NAMALWA (cell line): ENCODE measurements at places on chromosomes 4 and X.
A peak's percentile ranks its signal among the peaks of the same experiment; 100 is the strongest.

GRCh38 chr4:156981262-156981769 lies 9.7 kb upstream of the PDGFC start:
- no peak for DNase-seq

DNA sequence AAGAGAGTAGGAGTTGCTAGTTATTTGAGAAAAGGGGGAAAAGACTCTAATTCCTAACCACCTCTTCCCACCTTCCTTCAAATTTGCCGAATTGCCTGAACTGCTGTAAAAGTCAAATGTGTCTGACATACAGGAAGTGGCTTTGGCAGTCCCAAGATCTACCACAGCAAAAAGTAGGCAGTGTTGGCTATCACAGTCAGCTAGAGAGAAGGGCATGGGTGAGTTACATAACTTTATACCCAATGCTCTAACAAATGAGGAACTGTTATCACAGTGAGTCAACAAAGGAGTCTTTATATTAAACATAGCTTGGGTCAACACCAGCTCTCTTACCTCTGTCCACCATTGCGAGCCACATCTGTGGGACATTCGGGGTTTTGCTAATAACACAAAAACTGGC lies 2.4 kb upstream of the MBNL3 start:
- peak; percentile 80 for DNase-seq

DNA sequence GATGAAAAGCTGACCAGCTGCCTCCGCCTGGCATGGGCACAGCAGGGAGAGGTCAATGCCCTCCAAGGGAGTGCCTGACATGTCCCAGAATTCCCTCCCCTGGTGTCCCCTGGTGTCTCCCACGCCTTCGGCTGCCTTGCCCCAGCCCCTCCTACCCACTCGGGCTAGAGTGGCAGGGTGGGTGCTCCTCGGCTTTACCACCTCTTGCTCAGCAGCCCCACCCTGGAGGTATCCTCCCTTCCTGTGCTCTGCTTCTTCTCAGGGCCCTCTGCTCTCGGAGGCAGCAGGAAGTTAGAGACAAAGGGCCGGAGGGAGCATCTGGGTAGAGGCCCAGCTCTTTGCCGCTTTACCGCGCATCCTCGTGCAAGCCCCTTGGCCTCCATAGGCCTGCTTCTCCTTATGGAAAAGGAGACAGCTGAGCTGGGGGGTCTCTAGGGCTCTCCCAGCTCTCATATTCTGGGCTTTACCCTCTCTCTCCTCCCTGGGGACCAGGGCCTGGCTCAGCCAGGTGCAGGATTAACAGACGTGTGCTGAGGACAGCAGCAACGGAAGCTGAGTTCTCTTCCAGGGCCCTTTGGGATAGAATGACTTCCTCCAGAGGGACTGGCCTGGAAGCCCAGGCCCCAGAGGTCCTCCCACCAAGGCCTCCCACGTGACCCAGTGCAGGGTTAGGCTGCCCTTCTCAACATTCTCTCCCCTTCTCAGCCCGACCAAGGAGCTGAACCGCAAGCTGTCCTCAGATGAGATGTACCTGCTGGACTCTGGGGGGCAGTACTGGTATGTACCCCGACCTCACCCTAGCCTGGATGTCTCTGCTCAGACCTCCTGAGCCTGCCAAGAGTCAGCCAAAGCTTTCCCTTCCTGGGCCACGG lies 17.2 kb downstream of the XPNPEP2 start:
- no peak for DNase-seq

- no peak for DNase-seq
These were observed 48.4 kb downstream of the UNC5C start for GRCh38 chr4:95500361-95500760.

GRCh38 chr4:69658133-69658532 lies 5.1 kb upstream of the UGT2A1 start:
- DNase-seq = no peak

GRCh38 chr4:140901736-140902336 lies 145.7 kb upstream of the TBC1D9 start:
- DNase-seq = no peak

DNA sequence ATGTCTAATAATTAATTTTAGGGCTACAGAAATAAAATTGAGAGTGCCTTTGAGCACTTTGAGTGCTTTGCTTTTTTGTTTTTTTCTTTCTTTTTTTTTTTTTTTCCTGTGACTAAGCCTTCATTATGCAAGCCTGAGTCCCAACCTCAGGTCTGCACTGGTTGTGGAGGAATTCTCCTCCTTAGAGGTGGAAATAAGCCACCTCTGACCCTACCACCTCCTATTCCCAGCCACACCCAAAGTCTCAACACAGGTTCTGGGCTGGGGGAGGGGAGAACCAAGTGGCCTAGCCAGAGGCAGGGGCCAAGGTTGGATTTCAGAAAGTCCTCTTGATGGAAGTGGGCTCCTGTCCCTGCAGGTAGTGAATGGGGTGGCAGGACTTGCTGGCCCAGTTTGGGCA lies 180.2 kb downstream of the ARAP2 start:
- no peak for DNase-seq

DNA sequence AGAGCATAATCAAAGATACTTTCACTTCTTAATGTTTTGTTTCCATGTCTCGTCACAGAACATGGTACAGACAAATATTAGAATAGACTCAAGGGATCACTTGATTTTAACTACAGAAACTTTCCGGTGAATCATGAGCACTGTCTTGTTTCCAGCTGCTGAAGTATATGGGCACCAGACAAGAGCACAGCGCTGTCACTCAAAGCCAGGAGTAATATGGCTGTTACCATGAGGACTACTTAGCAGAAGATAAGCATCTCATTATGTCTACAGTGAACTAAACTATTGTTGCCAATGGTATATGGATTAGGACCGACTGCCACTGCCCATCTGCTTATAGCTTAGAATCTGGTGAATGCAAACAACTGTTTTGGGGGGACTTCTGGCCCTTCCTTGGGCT lies 34.3 kb downstream of the MECP2 start:
- DNase-seq = no peak

DNA sequence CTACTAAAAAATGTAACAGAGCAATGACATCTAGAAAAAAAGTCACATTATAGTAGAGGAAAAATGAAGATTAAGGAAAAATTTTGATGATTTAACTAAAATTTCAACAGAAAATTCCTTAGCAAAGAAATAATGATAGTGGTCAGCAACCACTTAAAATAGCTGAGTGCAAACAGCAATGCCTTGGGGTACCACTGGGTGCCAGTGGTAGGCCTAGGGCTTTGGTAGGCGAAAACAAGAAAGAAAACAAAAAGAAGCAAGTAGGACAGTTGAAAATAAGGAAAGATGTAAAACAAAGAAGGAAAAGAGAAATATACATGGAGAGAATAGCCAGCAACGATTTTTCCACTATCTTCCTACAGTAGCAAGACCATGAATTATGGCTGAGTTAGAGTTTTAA lies 313.5 kb upstream of the IRS4 start:
- DNase-seq = no peak

- DNase-seq = no peak
These were observed 40.8 kb downstream of the CLNK start for GRCh38 chr4:10643600-10644425.

- DNase-seq = no peak
These were observed 34.3 kb upstream of the TMEM154 start for GRCh38 chr4:152713951-152714705.

- DNase-seq = no peak
These were observed 87.7 kb downstream of the COL25A1 start for GRCh38 chr4:109214622-109215301.

GRCh38 chr4:17024425-17024824 lies 126.0 kb upstream of the LDB2 start:
- DNase-seq = no peak

DNA sequence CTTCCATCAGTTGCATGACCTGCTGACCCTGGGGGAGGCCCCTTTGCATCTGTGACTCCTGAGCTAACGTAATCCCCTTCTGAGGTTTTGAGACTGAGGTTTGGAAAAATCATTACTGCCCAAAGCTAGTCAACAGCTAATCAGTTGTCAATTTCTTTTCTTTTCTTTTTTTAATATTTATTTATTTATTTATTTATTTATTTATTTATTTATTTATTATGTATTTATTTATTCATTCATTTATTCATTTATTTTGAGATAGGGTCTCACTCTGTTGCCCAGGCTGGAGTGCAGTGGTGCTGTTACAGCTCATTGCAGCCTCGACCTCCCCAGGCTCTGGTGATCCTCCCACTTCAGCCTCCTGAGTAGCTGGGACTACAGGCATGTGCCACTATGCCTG lies 25.1 kb upstream of the FHL1 start:
- DNase-seq = no peak

GRCh38 chrX:42946544-42947194 lies 168.7 kb upstream of the PPP1R2C start:
- DNase-seq = no peak

- DNase-seq = no peak
These were observed 488.3 kb downstream of the CFAP47 start for GRCh38 chrX:36407836-36408235.

GRCh38 chr4:74279716-74280115 lies 28.6 kb upstream of the EPGN start:
- no peak for DNase-seq

DNA sequence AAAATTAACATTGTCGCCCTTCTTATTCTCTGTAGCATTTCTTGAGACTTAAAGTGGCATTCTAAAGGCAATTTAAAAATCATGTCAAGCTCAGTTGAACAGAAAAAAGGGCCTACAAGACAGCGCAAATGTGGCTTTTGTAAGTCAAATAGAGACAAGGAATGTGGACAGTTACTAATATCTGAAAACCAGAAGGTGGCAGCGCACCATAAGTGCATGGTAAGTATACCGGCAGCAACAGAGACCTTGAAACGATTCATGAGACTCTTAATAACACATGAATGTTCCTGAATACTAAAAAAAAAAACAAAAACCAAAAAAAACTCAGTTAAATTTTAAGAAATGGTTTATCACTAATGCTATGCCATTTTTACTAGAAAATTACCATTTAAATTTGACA lies 82.4 kb upstream of the HPRT1 start:
- peak; percentile 59 for DNase-seq

GRCh38 chr4:36237366-36238313 lies 6.7 kb downstream of the ARAP2 start:
- DNase-seq = no peak

DNA sequence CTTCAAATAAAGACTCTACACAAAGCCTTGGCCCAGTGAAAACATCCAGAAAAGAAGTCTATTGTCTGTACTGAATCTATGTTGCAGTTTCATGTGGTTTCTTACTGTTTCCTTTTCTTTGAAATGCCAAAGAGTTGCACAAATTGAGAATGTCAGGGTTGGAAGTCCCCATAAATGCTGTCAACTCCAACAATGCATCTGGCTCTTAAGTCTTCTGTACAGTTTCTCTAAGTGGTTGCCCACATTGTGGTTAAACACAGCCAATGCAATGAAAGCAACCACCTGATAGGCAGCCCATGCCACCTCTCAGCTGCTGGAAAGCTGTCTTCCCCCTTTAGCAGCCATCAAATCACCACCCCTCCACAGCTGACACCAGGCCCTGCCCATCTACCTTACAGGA lies 67.2 kb upstream of the C1GALT1C1 start:
- DNase-seq = no peak

DNA sequence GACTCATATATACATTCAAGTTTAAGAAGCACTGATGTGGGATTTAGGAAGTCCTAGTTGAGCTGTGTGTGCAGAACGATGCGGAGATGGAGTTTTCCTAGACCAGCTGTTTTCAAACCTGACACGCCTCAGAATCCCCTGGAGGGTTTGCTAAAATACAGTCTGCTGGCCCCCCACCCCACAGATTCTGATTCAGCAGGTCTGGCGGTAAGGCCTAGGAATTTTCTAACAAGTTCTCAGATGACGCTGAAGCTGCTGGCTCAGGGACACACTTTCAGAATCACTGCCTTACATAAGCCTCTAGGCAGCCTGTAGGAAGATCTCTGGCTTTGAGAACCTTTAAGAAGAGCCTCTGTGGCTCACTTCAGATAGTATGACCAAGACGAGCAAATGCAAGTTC lies 73.1 kb downstream of the PHEX start:
- no peak for DNase-seq

GRCh38 chrX:132776486-132777210 lies 181.8 kb downstream of the HS6ST2 start:
- peak; percentile 20 for DNase-seq

DNA sequence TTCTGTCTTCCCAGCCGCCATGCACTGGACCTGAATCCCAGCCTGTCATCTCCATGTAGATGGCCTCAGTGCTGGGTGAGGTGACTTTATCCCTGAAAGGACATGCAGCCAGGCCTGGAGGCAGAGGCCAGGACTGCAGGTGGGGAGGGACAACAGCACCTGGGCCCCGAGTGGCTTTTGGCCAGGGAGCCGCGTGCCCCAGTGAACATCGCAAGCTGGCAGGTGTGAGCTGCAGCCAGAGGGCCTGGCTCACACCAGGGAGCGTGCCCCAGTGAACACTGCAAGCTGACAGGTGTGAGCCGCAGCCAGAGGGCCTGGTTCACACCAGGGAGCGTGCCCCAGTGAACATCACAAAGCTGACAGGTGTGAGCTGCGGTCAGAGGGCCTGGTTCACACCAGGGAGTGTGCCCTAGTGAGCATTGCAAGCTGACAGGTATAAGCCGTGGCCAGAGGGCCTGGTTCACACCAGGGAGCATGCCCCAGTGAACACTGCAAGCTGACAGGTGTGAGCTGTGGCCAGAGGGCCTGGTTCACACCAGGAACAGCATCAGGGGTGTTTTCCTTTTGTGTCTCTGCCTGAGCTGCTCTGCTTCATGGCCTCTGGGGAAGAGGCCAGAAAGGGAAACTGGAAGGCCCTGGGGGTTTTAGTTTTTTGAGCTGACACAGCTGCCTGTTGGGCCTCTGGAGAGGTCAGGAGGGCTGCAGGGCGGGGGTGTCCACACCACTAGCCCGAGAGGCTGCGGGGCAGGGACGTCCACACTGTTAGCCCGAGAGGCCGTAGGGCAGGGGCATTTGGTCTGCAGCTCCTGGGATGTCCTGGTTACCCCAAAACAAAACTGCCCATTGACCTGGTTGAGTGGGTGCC lies 22.7 kb upstream of the PSAPL1 start:
- no peak for DNase-seq

DNA sequence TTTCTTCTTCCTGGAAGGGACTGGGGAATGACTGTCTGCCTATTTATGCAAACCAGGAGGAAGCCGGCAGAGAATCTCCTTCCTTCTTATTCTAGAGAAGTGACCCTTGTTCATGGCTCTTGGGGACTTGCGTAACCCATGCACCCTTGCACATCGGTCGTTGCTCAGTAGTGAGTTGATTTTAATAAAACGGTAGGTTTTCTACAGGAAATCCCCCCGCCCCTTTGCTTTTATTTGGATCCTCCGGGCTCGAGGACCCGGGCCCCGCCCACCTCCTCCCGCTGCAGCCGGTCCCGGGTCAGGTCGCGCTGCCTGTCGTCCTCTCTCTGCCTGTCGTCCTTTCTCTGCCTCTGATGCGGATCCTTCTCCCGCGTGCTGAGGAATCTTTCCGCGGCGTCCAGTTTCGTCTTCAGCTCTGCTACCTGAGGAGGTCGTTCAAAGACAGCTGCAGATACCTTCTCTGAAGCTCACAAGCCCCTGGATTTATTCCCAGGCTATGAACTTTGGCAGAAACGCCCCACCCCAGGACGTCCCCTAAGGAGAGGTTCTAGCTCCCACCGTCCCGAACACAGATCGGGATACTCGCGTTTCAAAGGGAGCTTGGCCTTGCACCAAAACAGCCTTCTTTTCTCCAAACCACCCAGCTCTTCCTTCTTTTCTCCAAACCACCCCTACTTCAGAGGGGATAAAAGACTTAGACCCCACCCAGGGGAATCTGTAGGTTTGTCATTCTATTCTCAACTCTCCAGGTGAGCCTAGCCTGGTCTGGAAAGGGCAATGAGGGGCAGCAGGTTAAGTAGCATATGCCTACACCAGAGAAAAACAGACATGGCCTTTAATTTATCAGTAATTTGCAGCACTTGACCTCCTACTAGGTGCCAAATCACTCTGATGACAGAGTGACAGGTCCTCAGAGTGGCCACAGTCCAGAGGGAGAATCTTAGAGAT lies 7.0 kb downstream of the TNIP3 start:
- no peak for DNase-seq
